ENCODE measurements at places on chromosomes 7 and 10.

- DNase-seq = no peak
Measured at GRCh38 chr7:50391386-50391785, 58.8 kb downstream of the FIGNL1 start.

GRCh38 chr7:86768394-86768793 lies 124.7 kb downstream of the GRM3 start:
- DNase-seq = no peak

DNA sequence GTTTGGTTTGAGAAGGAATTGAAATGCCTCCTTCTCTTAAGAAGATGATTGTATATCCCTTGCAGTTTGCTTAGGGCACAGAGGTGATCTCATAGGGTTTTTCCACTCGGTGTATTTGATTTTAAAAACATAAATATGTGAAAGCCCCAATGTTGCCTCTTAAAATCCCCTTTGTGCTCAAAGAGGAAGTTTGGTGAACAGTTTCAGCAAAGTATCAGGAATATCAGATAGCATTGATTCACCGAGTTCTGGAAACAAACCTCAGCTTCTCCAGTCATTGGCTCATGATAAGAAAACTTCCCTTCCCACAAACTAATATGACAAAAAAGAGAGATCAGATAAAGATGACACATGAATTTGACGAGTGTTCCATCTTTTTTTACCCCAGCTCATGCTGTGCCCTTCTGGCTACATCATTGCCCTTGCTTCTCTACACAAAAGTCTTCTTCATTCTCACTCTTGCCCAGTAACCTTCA lies 20.1 kb upstream of the SMNDC1 start:
- no peak for DNase-seq

DNA sequence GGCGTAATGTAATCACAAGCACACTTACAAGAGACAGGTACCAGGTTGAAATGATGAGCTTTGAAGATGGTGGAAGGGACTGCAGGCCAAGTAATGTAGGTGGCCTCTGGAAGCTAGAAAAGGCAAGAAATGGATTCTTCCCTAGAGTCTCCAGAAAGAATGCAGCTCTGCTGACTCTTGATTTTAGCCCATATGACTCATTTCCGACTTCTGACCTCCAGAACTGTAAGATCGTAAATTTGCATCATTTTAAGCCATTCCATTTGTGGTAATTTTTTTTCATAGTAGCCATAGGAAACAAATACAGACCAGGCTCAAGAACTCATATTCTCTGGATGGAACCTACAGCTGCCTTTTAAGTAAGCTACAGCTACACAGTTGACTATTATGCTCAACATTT lies 315.5 kb downstream of the MAGI2 start:
- DNase-seq = no peak

DNA sequence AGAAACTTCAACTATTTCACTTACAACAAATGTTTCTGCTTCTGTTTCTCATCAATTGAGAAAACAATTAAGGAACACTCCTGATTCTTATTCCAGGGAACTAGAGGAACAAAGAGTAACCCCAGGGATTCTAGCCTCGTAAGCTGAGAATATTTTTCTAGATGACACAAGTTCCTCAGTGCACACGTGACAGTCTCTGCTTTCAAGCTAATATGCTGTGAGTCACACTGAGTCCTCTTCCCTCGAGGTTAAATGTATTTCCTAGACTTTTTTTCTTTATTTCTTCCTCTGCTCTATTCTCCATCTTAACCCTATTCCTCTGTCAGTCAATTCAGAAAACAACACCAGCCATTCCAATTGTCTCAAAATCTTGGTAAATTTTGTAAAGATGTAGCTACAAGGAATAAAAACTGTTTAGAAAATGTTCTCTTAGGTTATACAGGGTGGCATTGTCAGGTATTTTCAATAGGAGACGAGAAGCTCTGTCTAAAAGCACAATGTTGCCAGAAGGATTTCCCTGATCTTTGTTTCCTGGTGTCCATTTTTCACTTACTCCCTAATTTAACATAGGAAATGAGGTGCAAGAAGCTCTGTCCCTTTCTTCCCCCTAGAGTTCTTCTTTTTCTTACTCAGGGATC lies 5.8 kb upstream of the C1GALT1 start:
- no peak for DNase-seq

DNA sequence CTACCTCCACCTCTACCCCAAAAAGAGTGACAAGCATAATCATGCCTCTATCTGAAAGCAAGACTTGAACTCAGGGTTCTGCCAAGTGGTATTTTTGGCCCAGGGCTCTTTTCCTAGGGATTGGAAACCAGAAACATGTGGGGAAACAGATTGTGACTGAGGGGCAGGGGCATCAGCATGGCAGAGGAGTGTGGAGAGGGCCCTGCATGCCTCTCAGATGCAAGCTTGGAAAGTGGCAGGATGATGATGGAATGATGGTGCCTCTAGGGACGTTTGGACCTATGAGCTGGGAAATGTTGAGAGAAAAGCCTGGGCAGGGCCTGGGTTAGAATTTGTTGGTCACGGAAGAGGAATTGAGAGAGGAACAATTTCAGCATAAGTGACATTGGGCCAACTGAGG lies 78.4 kb upstream of the LEP start:
- no peak for DNase-seq

GRCh38 chr7:36165059-36165458 lies 12.0 kb downstream of the EEPD1 start:
- no peak for DNase-seq

GRCh38 chr10:97733256-97733655 lies 3.7 kb upstream of the ZFYVE27 start:
- DNase-seq = no peak

DNA sequence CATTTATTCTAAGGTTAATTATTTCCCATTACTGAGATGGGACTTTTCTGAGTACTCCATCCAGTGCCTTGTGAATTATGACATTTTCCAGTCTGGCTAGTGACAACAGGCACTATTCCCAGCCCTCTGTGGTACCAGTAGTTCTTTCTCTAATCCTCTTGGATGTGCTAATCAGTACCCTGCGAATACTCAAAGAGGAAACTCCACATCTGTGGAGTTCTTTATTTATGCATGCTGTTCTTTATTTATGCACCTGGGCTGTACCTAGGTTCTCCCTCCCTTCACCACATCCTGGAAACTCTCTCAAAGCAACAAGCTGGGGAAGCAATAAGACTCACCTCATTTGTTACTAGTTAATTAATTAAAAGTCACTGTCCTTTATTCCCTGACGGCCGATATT lies 83.5 kb downstream of the TSPAN12 start:
- DNase-seq = no peak

- DNase-seq = no peak
Measured at GRCh38 chr7:131238347-131238931, 89.2 kb upstream of the MKLN1 start.

- DNase-seq = no peak
Measured at GRCh38 chr7:92135052-92135889, 994 bp upstream of the CYP51A1 start.

DNA sequence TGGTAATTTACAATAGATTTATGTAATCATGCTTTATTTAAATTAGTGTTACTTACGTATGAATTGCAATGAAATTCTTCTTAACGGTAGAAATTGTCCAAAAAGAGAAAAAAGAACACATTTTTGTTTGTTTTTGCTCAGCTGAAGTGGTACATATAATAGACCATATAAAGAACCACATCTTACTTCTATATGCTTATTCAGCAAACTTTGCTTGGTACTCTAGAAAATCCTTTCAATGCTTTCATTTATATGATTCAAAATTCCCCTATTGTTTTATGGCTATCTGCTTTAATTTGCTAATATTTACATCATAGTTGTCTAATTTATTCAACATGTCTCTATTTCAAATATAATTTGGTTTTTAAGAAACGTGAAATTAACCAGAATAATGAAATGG lies 903.2 kb downstream of the ANKRD7 start:
- DNase-seq = no peak

DNA sequence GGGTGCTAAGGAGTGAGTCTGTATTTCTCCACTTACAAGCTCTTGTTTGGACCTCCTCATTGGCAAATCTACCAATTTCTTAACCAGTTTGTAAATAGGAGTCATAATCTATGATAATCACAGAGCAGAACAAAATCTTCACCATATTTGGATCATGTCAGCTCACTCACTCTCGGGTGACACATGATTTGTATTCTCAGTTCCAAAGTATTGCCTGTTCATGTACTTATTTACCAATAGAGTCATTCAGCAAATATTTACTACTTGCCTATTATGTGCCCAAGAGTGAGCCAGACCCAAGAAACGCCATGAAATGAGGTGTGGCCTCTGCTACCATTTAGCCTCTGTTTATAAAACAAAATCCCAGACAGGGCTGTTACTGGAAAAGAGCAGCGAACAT lies 114.8 kb downstream of the TSPAN12 start:
- DNase-seq = no peak

DNA sequence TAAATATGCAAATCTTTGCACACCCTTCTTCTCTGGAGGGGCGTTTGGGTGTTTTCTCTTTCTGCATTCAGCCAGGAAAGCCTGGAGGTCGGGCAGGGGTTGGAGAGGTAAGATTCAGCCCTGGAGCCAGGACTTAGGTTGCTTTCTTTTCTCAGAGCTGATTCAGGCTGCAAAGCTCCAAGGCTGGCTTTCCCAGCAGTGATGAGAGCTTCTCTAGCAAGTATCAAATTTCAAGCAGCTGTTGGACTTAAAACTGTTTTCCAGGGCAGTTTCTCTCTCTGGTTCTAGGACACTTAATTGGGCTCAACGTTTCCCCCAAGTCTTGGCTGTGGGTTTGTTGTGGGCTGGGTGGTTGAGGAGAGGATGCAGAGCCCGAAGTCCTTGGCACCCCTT lies 608 bp downstream of the AKR1B10 start:
- no peak for DNase-seq

GRCh38 chr10:72772031-72772430 lies 80.1 kb downstream of the MCU start:
- DNase-seq = no peak

DNA sequence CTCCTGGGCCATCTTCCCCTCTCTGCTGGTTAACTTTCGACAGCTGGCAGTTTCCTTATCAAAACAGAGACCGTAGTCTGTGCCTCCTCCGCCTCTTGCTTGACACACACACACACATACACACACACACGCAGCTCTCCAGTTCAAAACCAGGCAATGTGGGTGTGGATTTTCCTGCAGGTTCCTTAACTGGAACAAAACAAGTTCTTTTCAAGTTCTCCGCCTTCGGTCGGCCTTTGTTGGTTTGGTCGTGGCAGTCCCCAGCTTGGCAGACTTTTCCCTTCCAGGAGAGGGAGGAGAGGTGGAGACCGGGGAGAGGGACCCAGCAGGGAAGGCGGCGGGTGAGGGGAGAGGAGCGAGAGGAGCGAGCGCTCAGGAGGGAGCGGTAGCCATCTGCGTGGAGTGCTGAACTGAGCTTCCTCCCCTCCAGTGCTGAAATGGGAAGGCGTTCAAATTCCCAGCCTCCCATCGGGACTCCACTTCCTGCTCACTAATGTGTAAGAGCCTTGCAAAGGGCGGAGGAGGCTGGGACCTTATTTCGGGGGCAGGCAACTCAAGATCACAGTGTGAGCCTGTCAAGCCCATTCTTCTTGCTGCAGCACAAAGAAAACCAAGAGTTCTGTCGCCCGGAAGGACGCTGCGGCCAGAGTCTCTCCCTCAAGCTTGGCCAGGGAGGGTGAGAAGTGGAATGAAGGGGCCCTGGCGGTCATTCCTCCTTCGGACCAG lies 120.6 kb downstream of the PRPF18 start:
- no peak for DNase-seq

- DNase-seq = no peak
Measured at GRCh38 chr10:1674501-1674900, 62.8 kb downstream of the ADARB2 start.

DNA sequence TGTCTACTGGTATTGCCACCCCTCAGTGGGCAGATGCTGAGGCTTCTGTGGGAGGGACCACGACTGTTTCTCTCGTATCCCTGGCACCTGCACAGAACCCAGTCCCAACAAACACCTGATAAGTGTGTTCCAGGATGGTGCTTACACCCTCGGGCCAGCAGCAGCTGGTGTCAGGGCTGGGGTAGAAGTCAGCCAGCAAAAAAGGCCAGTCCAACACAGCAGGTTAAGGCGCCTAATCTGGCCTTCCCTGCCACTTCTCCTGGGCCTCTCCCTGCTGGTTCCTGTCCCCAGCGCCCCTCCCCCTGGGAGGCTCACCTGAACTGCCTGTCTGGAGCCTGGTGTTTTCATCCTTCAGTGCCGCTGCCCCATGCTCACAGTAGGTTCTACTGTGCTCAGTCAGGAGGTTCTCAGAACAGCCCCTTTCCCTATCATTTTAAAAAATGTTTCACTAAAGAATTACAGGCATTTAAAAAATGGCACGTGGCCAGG lies 20.0 kb downstream of the PODXL start:
- DNase-seq = no peak

GRCh38 chr10:71774916-71775702 lies 1.8 kb upstream of the VSIR start:
- no peak for DNase-seq

DNA sequence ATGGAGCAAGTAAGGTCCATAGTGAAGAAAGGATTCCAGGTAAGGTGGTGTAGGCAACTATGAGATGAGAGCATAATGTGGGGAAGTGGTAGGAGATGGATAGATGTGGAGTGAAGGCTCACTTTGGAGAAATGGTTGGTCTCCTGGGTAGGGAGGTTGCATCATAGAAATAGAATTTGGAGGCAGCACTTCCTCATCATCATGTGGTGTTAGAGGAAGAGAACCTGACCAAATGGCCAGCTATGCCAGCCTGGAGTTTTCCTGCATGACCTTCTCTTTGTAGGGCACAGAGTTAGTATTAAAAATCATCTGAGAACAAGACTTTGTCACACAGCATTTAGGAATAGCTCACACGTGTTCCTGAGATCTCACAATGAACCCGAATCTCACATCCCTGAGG lies 126.7 kb upstream of the CXCL12 start:
- DNase-seq = no peak

DNA sequence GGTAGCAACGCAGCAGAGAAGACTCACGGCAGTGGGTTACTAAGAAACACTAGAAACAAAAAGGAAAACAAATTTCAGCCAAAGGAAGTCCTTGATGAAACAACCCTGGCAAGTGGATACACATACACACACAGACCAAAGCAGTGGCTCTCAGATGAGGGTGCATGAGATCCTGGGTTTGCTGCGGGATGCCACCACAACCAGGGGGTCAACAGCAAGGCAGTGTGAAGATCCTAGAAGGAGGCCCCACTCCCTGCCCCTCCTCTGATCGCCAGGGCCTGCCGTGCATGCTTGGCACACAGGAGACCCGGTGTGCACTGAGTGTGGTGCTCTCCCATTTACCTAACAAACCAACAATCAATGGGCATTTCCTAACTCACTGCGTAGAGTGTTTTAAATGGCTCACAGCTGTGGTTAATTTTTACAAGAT lies 252.3 kb upstream of the KLF14 start:
- no peak for DNase-seq

DNA sequence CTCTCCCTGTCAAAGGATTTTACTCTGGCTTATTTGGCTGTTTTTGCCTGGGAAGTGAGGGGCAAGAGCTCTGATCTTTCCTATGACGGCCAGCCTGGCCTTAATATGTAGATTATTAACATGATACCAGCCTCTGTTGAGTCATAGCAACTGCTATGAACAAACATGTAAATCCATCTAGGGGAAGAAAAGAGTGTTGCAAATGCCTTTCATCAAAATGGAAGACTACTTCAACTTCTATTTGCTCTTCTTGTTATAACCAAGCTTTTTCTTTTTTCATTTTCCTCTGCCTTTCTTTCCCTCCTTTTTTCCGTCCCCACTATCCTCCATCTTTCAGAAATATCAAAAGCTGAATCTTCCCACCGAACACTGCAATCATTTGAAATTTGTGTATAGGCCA lies 46.6 kb downstream of the BTRC start:
- no peak for DNase-seq

- DNase-seq = no peak
Measured at GRCh38 chr7:111363099-111363498, 199.2 kb downstream of the IMMP2L start.

- no peak for DNase-seq
Measured at GRCh38 chr10:62573929-62574328, 199.8 kb downstream of the ZNF365 start.

- no peak for DNase-seq
Measured at GRCh38 chr10:5723692-5724091, 39.1 kb downstream of the TASOR2 start.

Data from CMK (cell line).